ENCODE measurements at places on chromosomes 12 and 14.

GRCh38 chr12:26058308-26058707, 66.5 kb downstream of the BHLHE41 start:
- DNase-seq = no peak

GRCh38 chr14:100790502-100791347, 35.2 kb upstream of the MEG3 start:
- DNase-seq = no peak

DNA sequence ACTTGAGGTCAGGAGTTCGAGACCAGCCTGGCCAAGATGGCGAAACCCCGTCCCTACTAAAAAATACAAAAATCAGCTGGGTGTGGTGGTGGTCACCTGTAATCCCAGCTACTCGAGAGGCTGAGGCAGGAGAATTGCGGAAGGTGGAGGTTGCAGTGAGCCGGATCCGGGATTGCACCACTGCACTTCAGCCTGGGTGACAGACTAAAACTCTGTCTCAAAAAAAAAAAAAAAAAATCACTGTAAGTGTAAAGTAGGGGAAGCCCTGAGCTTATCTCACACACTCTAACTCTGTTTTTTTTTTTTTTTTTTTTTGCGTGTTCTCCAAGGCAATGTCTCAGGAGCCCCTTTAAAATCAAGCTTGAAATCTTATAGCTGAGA, 421 bp upstream of the RBMS2 start:
- DNase-seq = peak; percentile 15

DNA sequence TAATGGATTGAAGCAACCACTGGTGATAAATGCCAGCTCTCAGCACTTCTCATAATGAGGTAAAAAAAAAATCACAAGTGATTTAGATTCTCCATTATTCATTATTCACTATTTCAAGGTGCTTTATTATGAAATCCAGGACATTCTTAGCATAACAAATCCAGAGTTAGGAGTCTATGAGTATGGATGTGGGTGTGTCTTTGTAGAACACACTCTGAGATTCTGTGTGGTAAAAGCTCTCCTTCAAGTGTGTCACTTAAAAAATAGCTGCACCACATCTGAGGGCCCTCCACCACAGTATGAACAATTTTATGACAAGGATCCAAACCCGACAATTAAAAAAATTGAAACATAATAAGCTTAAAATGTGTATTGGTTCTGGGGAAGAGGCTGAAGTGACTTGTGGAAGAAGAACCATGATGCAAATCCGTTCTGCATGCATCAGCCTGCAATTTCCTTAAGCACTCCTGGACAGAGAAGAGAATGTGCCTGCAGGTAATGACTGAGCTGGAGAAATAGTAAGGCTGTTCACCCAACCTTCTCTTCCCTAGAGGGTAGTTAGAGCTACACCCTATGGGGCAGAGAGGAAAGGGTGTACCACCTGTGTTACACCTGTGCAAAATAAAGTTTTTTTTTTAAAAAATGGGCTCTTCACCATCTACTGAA, 488.5 kb upstream of the MGAT4C start:
- no peak for DNase-seq

DNA sequence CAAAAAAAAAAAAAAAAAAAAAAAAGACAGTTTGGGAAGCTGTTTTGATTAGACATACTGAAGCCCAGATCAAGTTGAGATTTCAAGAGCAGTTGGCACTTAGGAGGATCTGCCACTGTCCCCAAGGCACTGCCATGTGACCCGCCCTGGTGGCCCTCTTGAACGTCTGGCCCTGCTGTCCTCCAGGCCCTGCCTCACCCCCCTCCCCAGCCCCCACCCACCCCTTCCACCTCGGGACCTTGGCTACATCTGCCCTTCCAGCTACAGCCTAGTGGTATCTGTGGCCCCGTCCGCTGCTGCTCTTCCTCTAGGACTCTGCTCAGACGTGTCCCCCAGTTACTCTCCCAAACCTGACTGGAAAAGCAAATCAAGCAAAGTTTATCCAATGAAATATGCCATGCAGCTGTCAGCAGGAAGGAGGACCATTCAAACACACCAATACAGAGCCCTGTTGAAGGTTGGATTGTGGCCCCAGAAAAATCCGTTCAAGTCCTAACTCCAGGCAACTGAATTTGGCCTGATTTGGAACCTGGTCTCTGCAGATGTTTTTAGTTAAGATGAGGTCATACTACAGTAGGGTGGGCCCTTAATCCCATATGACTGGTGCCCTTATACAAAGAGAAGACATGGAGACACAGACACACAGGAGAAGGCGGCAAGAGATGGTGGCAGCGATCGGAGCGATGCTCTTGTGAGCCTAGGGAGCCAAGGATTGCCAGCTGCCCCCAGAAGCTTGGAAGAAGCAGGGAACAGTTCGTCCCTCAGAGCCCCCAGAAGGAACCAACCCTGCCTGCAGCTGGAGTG, 17.7 kb downstream of the SLC25A29 start:
- DNase-seq = no peak

GRCh38 chr12:24943947-24944600, 4.8 kb downstream of the BCAT1 start:
- DNase-seq = no peak

GRCh38 chr12:4526923-4527546, 11.7 kb upstream of the RAD51AP1 start:
- DNase-seq = peak; percentile 34

Measured in CD4-positive, alpha-beta T cell treated with Interferon alpha-2 for 1 hour (primary cell).